ENCODE measurements at places on chromosomes 2 and 18.

DNA sequence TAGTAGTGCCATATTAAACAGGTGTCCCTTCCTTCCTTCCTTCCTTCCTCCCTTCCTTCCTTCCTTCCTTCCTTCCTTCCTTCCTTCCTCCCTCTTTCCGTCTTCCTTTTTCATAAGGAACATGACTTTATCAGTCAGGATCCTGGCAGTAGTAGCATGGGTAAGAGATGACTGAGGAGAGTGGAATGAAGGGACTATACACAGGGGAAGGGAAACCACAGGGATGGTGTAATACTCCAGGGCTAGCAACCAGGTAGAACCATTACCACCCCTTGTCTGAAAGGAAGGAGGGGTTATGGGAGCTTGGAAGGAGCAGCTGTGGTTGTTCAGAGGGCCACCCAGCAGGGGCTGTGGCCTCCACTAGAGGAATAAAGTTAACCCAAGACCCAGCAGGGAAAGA, 23.2 kb upstream of the KDM3A start:
- H3K4me1 ChIP-seq: peaks cover 9% of the 10 kb centered on the region
- peaks cover 11% of the 10 kb centered on the region for H3K27me3 ChIP-seq
- peak; percentile 49 for DNase-seq

DNA sequence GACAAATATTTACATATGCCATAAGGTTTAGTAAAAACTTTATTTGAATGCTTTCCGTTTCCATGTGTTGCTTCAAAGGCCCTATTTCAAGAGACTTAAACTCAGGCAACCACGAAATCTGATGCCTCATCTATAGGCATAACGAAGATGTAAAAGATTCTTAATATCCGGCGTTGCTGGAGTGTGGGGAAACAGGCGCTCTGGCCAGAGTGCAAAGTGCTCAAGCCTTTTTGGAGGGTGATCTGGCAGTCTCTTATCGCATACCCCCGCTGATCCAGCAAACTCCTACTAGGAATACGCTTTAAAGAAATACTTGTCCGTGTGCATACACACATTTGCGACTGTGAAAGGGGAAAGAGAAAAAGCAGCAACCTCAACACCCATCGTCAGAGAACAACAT, 108.8 kb downstream of the NOL10 start:
- no peak for DNase-seq
- peaks cover 44% of the 10 kb centered on the region for H3K36me3 ChIP-seq
- H3K4me1 ChIP-seq: peaks cover 14% of the 10 kb centered on the region
- H3K4me3 ChIP-seq: no peak overlapping the region
- H3K27ac ChIP-seq: no peak overlapping the region
- H3K27me3 ChIP-seq: no peaks in the 10 kb centered on the region

DNA sequence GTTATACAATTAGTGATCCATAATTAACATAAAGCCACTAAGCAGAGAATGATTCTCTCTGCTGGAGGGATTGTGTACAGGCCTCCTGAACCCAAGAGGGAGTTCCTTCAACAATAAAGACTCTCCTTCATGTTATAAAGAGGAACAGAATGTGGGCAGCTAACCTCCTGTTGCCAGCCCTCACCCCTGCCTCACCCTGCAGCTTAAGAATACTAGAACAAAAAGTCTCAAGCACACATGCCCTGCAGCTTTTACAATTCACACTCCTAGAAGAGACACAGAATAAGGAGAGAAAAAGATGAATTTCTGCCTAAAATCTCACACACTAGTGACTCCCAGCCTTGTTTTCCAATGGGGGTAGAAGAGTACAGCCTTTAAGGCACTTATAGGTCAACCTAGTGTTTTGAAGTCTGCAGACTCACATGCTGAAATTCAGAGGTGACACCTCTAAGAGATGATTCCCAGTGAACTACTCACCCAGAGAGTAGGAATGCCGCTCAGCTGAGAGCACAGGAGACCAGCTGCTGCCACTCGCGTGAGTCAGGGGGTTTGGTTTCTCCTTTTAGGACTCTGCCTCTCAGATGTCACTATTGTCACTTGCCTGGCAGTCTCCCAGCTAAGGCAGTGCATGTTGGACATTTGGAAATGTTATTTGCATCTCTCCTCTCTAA, 32.5 kb upstream of the IL1RL1 start:
- H3K4me1 ChIP-seq: no peaks in the 10 kb centered on the region
- H3K36me3 ChIP-seq: no peaks in the 10 kb centered on the region
- H3K4me3 ChIP-seq: no peak overlapping the region
- no peak for DNase-seq
- no peak overlapping the region for H3K27ac ChIP-seq
- H3K27me3 ChIP-seq: no peaks in the 10 kb centered on the region

DNA sequence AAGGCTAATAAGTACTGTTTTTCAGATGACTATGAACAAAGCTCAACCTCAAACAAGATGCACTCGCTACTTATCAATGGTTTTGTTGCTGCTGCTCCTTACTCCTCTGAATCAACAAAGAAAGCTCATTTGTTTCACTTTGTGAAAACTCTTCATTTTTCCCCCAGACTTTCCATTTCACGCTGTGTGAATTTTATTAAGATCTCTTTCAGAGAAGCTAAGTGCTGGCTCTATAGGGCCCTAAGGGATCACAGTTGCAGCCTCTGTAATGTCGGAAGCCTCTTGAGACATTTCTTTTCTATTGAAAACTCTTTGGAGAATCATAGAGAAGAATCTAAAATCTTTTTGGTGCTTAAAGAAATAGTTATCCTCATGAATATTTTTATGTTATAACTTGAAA, 209.8 kb downstream of the CD226 start:
- H3K36me3 ChIP-seq: no peaks in the 10 kb centered on the region
- no peaks in the 10 kb centered on the region for H3K4me1 ChIP-seq
- H3K27ac ChIP-seq: no peak overlapping the region
- peaks cover 5% of the 10 kb centered on the region for H3K27me3 ChIP-seq
- no peak for DNase-seq

DNA sequence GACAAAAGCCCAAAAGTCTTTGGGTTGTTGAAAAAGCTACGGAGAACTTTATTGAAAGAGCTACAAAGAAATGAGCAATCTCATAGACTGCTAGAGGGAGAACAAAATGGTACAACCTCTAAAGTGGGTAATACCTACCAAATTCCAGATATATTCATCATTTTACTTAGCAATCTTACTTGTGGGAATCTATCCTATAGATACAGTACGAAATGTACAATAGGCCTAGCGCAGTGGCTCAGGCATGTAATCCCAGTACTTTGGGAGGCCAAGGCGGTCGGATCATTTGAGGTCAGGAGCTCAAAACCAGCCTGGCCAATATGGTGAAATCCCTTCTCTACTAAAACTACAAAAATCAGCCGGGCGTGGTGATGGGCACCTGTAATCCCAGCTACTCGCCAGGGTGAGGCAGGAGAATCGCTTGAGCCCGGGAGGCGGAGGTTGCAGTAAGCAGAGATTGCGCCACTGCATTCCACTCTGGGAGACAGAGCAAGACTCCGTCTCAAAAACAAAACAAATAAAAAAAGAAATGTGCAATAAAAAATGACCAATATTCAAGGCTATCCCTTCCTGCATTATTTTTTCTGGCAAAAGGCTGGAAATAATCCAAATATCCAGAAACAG, 10.1 kb downstream of the EXOC6B start:
- DNase-seq: peak; percentile 86
- no peak overlapping the region for H3K4me3 ChIP-seq
- peak overlapping the region; percentile 59 for H3K27ac ChIP-seq

- H3K27ac ChIP-seq: no peak overlapping the region
- DNase-seq: no peak
- H3K36me3 ChIP-seq: no peaks in the 10 kb centered on the region
- H3K27me3 ChIP-seq: peaks cover 31% of the 10 kb centered on the region
- no peak overlapping the region for H3K4me3 ChIP-seq
These were observed 2.8 kb upstream of the INPP4A start for GRCh38 chr2:98441706-98442450.

GRCh38 chr2:34785206-34785785, 1186.2 kb upstream of the FAM98A start:
- H3K4me1 ChIP-seq: no peaks in the 10 kb centered on the region
- no peak overlapping the region for H3K27ac ChIP-seq
- no peaks in the 10 kb centered on the region for H3K27me3 ChIP-seq

GRCh38 chr2:96233436-96233835, 24.8 kb upstream of the STARD7 start:
- H3K4me3 ChIP-seq: no peak overlapping the region
- no peaks in the 10 kb centered on the region for H3K27me3 ChIP-seq
- H3K27ac ChIP-seq: no peak overlapping the region
- H3K36me3 ChIP-seq: peaks cover 5% of the 10 kb centered on the region

- H3K4me1 ChIP-seq: peaks cover 5% of the 10 kb centered on the region
- H3K27me3 ChIP-seq: no peaks in the 10 kb centered on the region
- H3K27ac ChIP-seq: no peak overlapping the region
- no peak overlapping the region for H3K4me3 ChIP-seq
- H3K36me3 ChIP-seq: no peaks in the 10 kb centered on the region
- DNase-seq: peak; percentile 13
These were observed 5.9 kb downstream of the SCYGR4 start for GRCh38 chr2:227623226-227623625.

DNA sequence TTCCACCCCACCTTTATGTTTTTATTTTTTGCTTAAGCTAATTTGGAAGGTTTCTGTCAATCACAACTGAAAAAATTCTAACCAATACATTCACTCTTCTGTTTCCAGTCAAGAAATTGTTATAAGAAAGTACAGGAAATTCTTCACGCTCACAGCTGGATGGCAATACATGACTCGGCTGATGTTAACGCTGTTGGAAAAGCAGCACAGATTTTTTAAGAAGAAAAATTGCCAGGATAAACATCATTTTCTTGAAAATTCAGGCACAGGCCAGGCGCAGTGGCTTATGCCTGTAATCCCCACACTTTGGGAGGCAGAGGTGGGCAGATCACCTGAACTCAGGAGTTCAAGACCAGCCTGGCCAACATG, 46.1 kb downstream of the STPG4 start:
- no peak overlapping the region for H3K4me3 ChIP-seq
- no peak for DNase-seq
- no peaks in the 10 kb centered on the region for H3K36me3 ChIP-seq
- no peak overlapping the region for H3K27ac ChIP-seq
- no peaks in the 10 kb centered on the region for H3K27me3 ChIP-seq

- H3K27ac ChIP-seq: no peak overlapping the region
- no peaks in the 10 kb centered on the region for H3K36me3 ChIP-seq
- H3K4me3 ChIP-seq: no peak overlapping the region
- no peaks in the 10 kb centered on the region for H3K4me1 ChIP-seq
- DNase-seq: no peak
These were observed 22.1 kb upstream of the CNGA3 start for GRCh38 chr2:98324181-98324580.

DNA sequence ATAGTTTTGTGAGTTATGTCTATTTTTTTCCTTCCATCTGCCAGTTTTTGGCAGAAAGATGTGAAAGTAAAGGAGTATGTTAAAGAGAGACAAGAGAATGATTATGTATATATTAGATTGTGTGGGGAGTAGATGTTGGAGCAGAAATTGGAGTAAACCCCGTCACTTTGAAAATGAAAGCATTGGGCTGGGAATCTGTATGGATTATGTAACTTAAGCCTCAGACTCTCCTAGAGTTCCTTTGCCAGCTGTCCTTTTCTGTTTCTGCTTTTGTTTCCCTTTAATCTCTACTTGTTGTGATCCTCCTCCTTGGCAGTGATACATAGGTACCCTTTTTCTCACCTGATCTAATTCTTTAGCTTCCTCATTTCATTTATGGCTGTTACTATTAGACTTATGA, 19.2 kb downstream of the CCDC138 start:
- no peak overlapping the region for H3K27ac ChIP-seq
- H3K36me3 ChIP-seq: peaks cover 33% of the 10 kb centered on the region
- no peak overlapping the region for H3K4me3 ChIP-seq
- no peaks in the 10 kb centered on the region for H3K4me1 ChIP-seq
- no peaks in the 10 kb centered on the region for H3K27me3 ChIP-seq

GRCh38 chr2:214226061-214226460, 184.8 kb upstream of the VWC2L start:
- no peaks in the 10 kb centered on the region for H3K36me3 ChIP-seq
- H3K27ac ChIP-seq: no peak overlapping the region

DNA sequence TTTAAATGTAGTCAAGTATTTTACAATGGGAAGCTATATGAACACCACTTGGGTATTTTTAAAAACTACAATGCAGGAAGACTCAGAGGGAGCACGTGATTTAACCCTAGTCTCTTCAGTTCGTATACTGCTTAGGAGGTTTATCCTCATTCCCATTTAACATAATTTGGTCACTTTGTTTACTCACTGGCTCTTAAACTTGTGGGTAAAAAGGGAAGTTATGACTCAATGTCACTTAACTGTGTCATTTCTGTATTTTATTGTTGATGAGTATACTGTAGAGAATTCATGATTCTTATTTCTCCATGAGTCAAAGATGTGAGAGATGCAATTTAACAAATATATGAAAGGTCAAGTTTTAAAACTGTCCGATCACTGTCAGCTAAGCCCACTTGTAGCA, 48.2 kb downstream of the SLC66A3 start:
- H3K4me1 ChIP-seq: peaks cover 6% of the 10 kb centered on the region
- no peak overlapping the region for H3K4me3 ChIP-seq
- H3K36me3 ChIP-seq: peaks cover 54% of the 10 kb centered on the region
- DNase-seq: peak; percentile 35
- no peak overlapping the region for H3K27ac ChIP-seq

DNA sequence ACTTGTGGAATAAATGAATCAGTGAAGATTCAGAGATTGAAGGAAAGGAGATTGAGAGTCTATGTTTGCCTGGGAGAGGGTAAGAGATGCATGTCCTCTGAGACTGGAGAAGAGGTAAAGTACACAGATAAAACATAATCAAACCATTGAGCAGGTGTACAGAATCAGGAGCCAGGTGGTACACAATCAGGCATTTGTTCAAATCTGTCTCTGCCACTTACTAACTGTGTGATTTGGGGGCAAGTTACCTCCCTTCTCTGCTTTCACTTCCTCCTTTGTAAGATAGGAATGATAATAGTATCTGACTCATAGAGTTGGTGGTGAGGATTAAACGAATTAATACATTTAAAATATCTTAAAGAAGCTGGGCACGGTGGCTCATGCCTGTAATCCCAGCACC, 94.0 kb downstream of the CDK15 start:
- no peak for DNase-seq
- H3K27ac ChIP-seq: no peak overlapping the region
- no peaks in the 10 kb centered on the region for H3K4me1 ChIP-seq
- peaks cover 42% of the 10 kb centered on the region for H3K27me3 ChIP-seq
- no peak overlapping the region for H3K4me3 ChIP-seq

GRCh38 chr2:48109491-48110204, 203.3 kb upstream of the FBXO11 start:
- no peaks in the 10 kb centered on the region for H3K27me3 ChIP-seq
- peaks cover 35% of the 10 kb centered on the region for H3K4me1 ChIP-seq
- DNase-seq: no peak
- no peak overlapping the region for H3K27ac ChIP-seq

- H3K27ac ChIP-seq: no peak overlapping the region
- DNase-seq: peak; percentile 33
These were observed 1.2 kb upstream of the BCL11A start for GRCh38 chr2:60554646-60555065.

GRCh38 chr2:196335221-196335634, 163.8 kb upstream of the STK17B start:
- no peaks in the 10 kb centered on the region for H3K27me3 ChIP-seq
- no peaks in the 10 kb centered on the region for H3K36me3 ChIP-seq
- H3K4me1 ChIP-seq: peaks cover 9% of the 10 kb centered on the region
- H3K27ac ChIP-seq: no peak overlapping the region
- no peak overlapping the region for H3K4me3 ChIP-seq
- peak; percentile 42 for DNase-seq
